Smooth muscle cell of the umbilical artery (primary cell): ENCODE measurements at places on chromosomes 6 and 20. TPM values are rescaled to one million over a fixed set of nuclear protein-coding genes. Genes with fewer than 3 reads are reported as not detected.

Gene LCA5
- 5.2 and 7.1 TPM in 2 replicates for total RNA-seq

Gene ENPP5
- under 0.01 TPM in 1 of 2 replicates, not detected in the other for total RNA-seq

Gene NCOA5
- total RNA-seq = 6.5 and 12.0 TPM in 2 replicates

Gene PRKN
- 0.30 and 0.92 TPM in 2 replicates for total RNA-seq

Gene ZBTB24
- 10.2 and 11.6 TPM in 2 replicates for total RNA-seq

Gene COL9A3
- 0.30 TPM in 1 of 2 replicates, not detected in the other for total RNA-seq

Gene EFCAB8
- under 0.01 and 0.97 TPM in 2 replicates for total RNA-seq

Gene PLCB4
- 2.5 and 2.7 TPM in 2 replicates for total RNA-seq

Gene OARD1
- total RNA-seq = 7.1 and 11.3 TPM in 2 replicates

Gene NT5E
- 327 and 1,188 TPM in 2 replicates for total RNA-seq

Gene PTCRA
- not detected in 2 replicates for total RNA-seq

Gene SLC17A2
- not detected in 2 replicates for total RNA-seq

Gene LRRC73
- 0.30 and 0.46 TPM in 2 replicates for total RNA-seq

Gene VSX1
- not detected in 2 replicates for total RNA-seq

Gene SPTLC3
- total RNA-seq = 3.6 and 4.0 TPM in 2 replicates

Gene UBE2C
- total RNA-seq = 2.1 and 11.3 TPM in 2 replicates

Gene GRIK2
- 9.6 and 10.4 TPM in 2 replicates for total RNA-seq

Gene BANF2
- total RNA-seq = not detected in 2 replicates

Gene MYB
- 0.89 and 4.0 TPM in 2 replicates for total RNA-seq

Gene CFAP61
- total RNA-seq = 0.32 TPM in 1 of 2 replicates, not detected in the other

Gene ATP9A
- total RNA-seq = 22.3 and 28.6 TPM in 2 replicates

Gene OPRL1
- 3.0 TPM in 2 replicates for total RNA-seq

Gene TRIM40
- total RNA-seq = not detected in 2 replicates

Gene FRMD1
- total RNA-seq = not detected in 2 replicates

Gene ATP6V1G2
- total RNA-seq = 2.6 and 3.3 TPM in 2 replicates

Gene EEF1A2
- total RNA-seq = 3.9 and 8.8 TPM in 2 replicates

Gene HDGFL1
- total RNA-seq = not detected in 2 replicates

Gene CCM2L
- total RNA-seq = not detected in 2 replicates

Gene SRXN1
- 57.9 and 82.7 TPM in 2 replicates for total RNA-seq

Gene HRH3
- not detected in 2 replicates for total RNA-seq

Gene ZSCAN23
- 3.3 and 7.4 TPM in 2 replicates for total RNA-seq

Gene THBS2
- total RNA-seq = 1,449 and 1,500 TPM in 2 replicates
